ENCODE measurements at places on chromosomes 3 and 15. TPM values are rescaled to one million over a fixed set of nuclear protein-coding genes. Genes with fewer than 3 reads are reported as not detected.

- no peak for DNase-seq
Observed at GRCh38 chr15:98150084-98150483, 189.6 kb downstream of the ARRDC4 start.

DNA sequence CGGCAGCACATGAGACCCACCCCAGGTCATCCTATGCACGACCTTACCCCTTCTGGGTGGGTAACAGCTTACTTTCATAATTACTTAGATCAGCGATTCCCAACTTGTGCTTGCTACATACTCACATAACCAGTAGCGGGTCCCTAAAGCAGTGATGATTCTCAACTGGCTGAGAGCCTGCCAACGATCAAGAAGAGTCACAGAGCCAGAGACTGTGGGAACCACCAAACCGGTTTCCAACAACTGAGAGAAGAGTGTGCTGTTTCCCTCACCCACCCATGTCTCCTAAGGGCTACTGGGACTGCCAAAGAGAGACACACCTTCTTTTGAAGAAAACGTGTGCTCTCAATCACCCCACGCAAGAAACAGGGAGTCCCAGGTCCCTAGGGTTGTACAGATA lies 12.0 kb upstream of the XXYLT1 start:
- DNase-seq, result peak; percentile 39

DNA sequence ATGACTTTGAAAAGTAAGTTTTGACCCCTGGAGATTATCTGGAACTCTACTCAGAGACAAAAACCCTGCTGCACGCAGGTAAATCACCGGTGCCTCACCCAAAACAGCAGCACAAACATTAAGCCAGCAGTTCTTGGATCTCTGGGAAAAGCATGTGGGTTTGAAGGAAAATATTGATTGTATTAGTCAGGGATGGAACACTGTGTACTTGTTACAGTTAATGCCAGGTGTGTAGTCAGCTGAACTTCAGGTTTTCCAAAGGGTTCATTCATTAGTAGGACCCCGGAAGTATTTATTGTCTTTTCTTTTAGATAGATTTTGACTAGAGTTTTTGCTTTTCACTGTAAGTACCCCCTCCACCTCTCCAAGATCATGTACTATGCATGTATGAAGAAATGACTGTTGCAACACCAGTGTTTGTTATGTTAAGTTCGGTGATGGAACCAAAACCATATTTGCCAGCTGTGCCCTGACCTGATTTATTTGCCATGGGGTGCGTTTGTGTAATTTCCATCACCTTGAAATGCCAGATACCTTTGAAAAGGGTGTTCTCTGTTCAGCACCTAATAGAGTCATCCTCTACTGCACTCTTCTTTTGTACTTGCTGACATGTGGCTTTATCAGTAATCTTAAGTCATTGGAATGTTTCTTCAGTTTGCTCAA lies 14.5 kb downstream of the ARHGEF26 start:
- DNase-seq, result no peak

The MLF1 gene
- total RNA-seq, result 6.0 TPM

The CHRM5 gene
- total RNA-seq, result not detected

DNA sequence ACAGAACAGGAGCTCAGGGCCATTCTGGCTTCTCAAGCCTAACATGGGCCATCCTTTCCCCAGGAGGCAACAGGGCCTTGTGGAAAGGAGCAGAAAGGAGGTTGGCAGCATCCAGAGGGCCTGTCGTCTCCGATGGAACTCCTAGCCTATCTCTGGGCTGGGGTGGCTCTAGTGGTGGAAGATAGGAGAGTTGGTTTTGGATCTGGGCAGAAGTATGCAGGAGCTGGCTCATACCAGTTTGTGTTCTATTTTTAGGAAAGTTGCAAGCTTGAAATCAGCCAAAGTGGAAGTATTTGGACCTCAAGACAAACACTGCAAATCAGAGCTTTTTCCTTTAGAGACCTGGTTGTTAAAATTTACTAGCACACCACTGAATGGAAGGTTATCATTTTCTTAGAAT lies 35.4 kb upstream of the XCR1 start:
- DNase-seq, result no peak

The TLR9 gene
- 0.42 TPM for total RNA-seq

The HPS3 gene
- total RNA-seq, result 15.0 TPM

GRCh38 chr3:29438580-29438979 lies 157.7 kb downstream of the RBMS3 start:
- no peak for DNase-seq

- DNase-seq, result no peak
Observed at GRCh38 chr15:48785195-48785594, 25.7 kb downstream of the CEP152 start.

The SI gene
- total RNA-seq, result 56.4 TPM

DNA sequence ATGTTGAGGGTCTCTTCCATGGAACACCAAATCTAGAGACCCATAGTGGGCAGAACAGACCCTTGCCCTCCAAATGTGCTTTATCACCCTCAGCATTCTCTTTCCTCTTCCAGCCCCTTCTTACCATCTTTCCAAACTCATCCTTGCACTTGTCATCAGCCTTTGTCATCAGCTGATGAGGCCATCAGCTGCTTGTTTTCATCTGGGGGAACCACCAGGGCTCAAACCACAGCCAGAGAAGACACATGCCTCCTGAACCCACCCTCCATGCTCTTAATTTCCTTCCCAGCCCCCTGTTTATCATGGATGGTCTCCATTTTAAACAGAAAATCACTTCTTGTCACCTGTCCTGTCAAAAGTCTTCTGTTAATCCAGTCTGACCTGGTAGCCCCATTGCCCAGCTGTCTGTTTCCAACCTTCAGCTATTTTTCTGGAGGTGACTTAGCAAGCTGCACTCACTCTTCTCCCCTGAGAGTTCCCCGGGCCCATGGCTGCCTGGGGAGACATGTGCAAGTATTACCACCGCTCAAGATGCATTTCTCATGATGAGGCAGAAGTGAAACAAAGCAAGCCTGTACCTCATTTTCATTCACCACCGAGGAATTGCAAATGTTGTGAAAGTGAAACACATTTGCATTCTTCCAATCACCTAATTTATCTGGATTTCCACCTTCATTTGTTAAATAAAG lies 14.7 kb upstream of the SYNM start:
- DNase-seq, result no peak

The TNFSF10 gene
- 94.2 TPM for total RNA-seq

DNA sequence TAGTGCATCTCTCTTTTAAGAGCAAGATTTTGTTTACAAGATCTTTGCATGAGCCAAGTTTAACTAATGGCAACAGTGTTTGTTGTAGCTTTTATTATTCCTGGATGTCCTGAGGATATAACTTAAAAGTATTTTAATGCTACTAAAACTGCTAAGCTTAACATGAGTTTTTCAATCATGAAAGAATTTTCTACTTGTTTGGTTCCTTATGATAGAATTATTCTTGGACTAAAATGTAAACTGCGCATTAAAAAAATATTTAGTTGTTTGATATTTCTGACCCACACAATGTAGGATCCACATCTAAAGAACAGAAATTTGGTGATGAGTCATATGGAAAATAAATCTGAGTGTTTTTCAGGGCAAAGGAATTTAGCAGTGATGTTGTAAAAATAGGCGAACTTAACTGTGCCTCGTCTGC lies 70.8 kb downstream of the RAP2B start:
- DNase-seq, result no peak

The EBLN2 gene
- total RNA-seq, result 3.2 TPM

DNA sequence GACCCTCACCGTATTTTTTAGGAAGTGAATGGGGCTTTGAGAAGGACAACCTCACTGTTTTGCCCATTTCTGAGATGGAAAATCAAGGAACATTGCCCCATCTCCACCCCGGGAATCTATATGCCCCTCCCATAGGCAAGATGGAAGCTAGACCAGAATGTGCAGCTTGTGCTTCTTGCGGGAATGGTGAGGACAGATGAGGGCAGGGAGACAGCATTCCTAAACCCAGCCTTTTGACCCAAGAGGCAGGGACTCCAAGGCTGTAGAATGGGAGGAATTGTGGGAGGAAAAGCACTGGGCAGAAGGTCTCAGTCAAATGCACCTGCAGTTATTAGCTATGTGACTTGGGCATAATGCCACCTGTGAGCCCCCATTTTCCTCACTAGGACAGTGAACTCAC lies 66.9 kb downstream of the SMAD3 start:
- DNase-seq, result no peak

GRCh38 chr3:30273304-30274072 lies 332.9 kb upstream of the TGFBR2 start:
- DNase-seq, result no peak

- no peak for DNase-seq
Observed at GRCh38 chr15:78937132-78937739, 7.6 kb downstream of the CTSH start.

The CPA3 gene
- 1.9 TPM for total RNA-seq

The SNTN gene
- total RNA-seq, result not detected

GRCh38 chr15:56719021-56719612 lies 14.2 kb downstream of the ZNF280D start:
- DNase-seq, result no peak

The THSD4 gene
- 35.2 TPM for total RNA-seq

DNA sequence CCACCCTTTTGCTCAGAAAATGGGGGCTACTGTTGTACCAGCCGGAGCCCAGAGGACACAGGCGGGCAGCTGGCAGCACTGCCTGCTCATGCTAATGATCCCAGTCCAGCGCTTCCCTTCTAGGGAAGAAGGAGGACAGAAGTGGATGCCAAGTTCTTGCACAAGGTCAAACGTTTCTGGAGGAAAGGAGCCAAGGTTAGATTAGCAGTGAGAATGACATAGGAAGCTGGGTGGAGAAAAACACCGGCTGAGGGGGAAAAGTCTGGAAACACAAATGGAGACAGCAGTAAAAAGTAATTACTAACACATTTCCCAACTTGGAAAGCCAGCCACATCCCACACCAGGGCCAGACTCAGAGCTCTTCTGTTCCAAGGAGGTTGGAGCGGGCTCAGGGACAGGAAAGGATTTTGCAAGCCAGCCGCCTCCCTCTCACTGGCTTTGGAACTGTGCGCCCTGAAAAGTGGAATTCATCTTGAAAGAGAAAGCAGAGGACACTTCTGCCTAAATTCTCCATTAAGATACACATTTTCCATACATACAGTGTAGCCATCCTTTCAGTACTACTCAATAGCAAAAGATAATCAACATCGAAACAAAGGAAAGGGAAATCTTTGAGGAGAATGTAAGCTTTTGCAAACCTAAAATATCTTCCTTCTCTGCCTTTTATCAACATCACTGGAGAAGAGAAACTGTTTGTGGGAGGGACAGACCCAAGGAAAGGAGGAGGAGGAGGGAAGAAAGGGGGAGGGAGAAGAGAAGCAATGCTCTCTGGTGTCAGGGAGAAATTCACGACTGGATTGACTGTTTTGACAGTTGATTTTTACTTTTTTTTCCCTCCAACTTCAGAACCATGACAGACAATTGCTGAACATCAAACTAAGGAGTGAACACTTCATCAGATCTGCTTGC lies 133.6 kb downstream of the CD47 start:
- DNase-seq, result peak; percentile 56

The ITPKA gene
- total RNA-seq, result 50.9 TPM

The C15orf61 gene
- 5.5 TPM for total RNA-seq

The CCNB2 gene
- total RNA-seq, result 17.6 TPM

DNA sequence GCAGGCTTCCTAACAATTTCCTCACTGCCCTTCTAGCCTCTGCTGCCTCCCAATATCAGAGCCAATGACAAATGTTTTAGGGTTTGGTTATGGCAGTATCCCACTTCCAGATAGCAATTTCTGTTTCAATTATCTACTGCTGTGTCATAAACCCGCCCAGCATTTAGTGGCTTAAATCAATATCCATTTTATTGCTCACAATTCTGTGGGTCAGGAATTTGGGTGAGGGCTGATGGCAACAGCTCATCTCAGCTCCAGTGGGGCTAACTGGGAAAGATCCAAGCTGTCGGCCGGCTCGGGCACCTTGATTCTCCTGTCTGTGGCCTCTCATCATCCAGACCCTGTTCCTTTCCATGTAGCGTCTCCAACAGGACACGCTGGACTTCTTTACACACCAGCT lies 85.3 kb upstream of the GOLGA8J start:
- no peak for DNase-seq

The ZNF609 gene
- 26.3 TPM for total RNA-seq

The GPR149 gene
- total RNA-seq, result not detected

DNA sequence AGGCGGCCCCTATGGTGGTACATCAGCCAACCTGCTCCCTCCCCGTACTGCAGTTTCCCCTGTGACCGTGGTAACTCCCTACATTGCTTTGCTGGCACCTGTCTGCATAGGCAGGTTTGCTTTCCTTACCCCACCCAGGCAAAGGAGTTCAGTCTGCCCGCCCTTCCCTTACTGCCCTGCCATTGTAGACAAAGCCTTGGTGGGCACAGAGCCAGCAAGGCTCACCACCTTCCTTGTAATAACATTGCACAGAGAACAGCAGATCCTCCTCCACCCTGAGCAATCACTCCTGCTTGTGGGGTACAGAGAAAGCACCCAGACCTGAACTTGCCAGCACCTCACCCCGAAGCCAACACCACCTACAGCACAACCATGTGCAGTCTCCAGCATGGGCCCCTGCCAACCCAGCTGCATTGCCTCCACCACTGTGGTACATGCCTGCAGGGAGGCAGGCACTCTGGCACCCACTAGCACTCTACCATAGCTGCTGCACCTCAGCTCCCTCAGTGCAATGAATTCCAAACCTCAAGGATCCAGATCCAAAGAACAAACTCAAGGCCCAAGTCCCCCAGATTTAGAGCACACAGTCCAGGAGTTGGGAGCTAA lies 192.7 kb upstream of the KCNMB2 start:
- DNase-seq, result peak; percentile 88

GRCh38 chr3:33496449-33496848 lies 56.2 kb upstream of the UBP1 start:
- DNase-seq, result no peak

- DNase-seq, result no peak
Observed at GRCh38 chr3:195212033-195212748, 58.8 kb downstream of the XXYLT1 start.

- DNase-seq, result no peak
Observed at GRCh38 chr3:94036909-94037507, 8.6 kb upstream of the STX19 start.

- DNase-seq, result no peak
Observed at GRCh38 chr3:81624756-81625155, 136.7 kb downstream of the GBE1 start.

All from left colon (tissue), 2 donors.